ENCODE measurements at places on chromosomes 2 and 18. TPM values are rescaled to one million over a fixed set of nuclear protein-coding genes. Genes with fewer than 3 reads are reported as not detected.

Gene NCKAP1
- total RNA-seq = 128 TPM

Gene PRSS56
- not detected for total RNA-seq

Gene RUFY4
- total RNA-seq = not detected

Gene RAB6C
- not detected for total RNA-seq

Gene TMEM247
- total RNA-seq = not detected

Gene MSTN
- not detected for total RNA-seq

Gene L3MBTL4
- 0.46 TPM for total RNA-seq

Gene RABL2A
- total RNA-seq = 4.5 TPM

Gene PXDN
- 217 TPM for total RNA-seq

Gene MBD5
- total RNA-seq = 10.2 TPM

Gene TNFRSF11A
- 2.3 TPM for total RNA-seq

Gene DYSF
- 75.1 TPM for total RNA-seq

Gene CFAP65
- not detected for total RNA-seq

Gene HYCC2
- 15.0 TPM for total RNA-seq

Gene CFC1
- not detected for total RNA-seq

Gene CREG2
- 0.97 TPM for total RNA-seq

Gene BBS5
- total RNA-seq = 5.0 TPM

Gene CAVIN2
- 82.5 TPM for total RNA-seq

Gene VWC2L
- total RNA-seq = not detected

Gene SLC8A1
- total RNA-seq = 5.2 TPM

Gene KCNG3
- total RNA-seq = not detected

Gene GRB14
- 11.9 TPM for total RNA-seq

Gene COLEC12
- total RNA-seq = 27.1 TPM

Gene PGAP1
- total RNA-seq = 7.6 TPM

Gene FAHD2B
- 9.4 TPM for total RNA-seq

Gene ITGB6
- total RNA-seq = not detected

Gene FBXO36
- 1.7 TPM for total RNA-seq

Gene USP37
- total RNA-seq = 5.2 TPM

Gene TRIM43
- total RNA-seq = not detected

Gene LAMA1
- 0.32 TPM for total RNA-seq

Gene RMDN2
- 3.2 TPM for total RNA-seq

Gene APCDD1
- total RNA-seq = not detected
